Effector CD4-positive, alpha-beta T cell (primary cell): ENCODE measurements at places on chromosomes 3 and 15.

- no peak for DNase-seq
Observed at GRCh38 chr15:91782221-91782620, 71.3 kb upstream of the SLCO3A1 start.

- DNase-seq, result no peak
Observed at GRCh38 chr3:190076136-190076535, 44.6 kb downstream of the P3H2 start.

- no peak for DNase-seq
Observed at GRCh38 chr3:60399292-60399691, 852.0 kb downstream of the FHIT start.

DNA sequence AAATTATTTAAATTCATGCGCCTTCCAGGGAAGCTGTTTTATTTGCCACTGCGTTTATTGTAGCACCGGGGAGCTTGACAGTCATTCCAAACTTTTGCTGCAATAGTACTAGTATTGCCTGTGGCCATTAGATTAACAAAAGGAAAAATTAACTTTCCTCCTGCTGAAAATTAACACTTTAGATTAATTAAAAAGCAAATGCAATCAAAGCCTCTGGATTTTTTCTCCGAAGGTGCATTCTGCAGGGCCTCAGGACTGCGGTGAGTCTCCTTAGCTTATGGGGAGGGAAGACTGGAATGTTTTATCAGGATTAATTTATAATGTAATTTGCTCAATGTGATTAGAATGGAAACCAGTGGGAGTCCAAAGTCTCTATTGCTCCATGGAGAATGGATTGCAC, 456.4 kb upstream of the CFAP20DC start:
- no peak for DNase-seq

GRCh38 chr3:40309925-40310695, 603 bp downstream of the EIF1B start:
- peak; percentile 23 for DNase-seq

- no peak for DNase-seq
Observed at GRCh38 chr3:38725726-38726419, 76.4 kb upstream of the SCN5A start.

GRCh38 chr3:8800016-8800415, 30.6 kb upstream of the OXTR start:
- DNase-seq, result no peak
